Fibroblast of the aortic adventitia (primary cell): ENCODE measurements at places on chromosomes 6 and 20.

DNA sequence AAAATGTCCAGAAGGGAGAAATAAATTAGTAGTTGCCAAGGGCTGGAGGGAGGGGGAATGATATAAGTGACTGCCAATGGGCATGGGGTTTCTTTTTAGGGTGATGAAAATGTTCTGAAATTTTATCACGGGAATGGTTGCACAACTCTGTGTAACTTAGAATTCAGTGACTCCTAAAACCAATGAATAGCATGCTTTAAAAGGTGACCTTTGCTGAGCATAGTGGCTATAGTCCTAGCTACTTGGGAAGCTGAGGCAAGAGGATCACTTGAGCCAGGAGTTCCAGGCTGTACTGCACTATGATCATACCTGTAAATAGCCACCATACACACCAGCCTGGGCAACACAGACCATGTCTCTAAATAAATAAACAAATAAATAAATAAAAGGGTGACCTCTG lies 109.0 kb downstream of the ATG5 start:
- DNase-seq = peak; percentile 52

DNA sequence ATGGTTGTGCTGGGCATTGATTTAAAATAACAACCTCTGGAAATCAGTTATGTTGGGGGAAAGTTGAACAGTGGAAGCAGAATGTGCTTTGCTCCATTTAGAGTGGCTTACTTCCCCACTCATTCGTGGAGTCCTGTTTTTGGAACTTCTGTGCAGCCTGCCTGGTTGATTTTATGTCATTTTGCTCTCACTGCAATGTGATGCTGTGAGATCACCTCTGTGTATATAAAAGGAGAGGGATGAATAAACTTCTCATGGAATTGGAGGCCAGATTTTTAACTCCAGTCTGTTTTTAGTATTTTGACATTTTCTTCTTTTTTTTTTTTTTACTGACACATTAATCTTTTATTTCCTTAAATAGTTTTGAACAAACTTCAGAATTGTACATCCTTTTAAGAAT lies 139.0 kb downstream of the FNDC1 start:
- DNase-seq = no peak

DNA sequence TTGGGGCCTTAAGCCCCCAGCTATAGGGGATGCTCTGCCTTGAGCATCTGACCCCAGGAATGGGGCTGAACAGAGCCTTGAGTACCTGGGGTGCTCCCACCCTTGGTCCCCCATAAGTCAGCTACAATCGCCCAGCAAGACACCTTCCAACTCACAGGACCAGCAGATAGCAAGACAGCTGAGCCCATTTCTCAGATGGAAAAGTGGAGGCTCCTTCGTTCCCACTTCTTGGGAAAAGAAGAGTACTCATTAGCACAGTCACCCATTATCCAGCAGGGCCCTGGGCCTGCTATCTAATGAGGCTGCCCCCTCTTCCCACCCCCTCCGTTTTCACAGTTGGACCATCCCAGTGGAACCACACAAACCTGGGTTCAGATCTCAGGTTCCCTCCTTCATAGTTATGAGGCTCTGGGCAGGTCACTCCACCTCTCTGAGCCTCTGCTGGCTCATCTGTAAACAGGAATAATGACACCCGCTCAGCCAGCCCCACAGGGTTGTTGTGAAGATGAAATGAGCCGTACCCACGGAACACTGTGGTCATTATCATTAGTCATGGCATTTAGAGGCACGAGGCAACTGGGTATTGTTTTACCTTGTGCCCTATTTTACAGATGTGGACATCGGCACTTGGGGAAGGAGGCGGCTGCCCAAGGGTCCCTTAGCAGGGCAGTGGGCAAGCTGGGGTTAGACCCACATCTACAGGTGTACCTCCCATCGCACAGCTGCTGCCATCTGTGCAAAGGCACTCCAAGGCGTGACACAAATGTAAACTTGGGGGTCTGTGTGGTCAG lies 4.5 kb downstream of the LPIN3 start:
- no peak for DNase-seq

- no peak for DNase-seq
Observed at GRCh38 chr6:118135371-118135770, 228.3 kb downstream of the SLC35F1 start.

DNA sequence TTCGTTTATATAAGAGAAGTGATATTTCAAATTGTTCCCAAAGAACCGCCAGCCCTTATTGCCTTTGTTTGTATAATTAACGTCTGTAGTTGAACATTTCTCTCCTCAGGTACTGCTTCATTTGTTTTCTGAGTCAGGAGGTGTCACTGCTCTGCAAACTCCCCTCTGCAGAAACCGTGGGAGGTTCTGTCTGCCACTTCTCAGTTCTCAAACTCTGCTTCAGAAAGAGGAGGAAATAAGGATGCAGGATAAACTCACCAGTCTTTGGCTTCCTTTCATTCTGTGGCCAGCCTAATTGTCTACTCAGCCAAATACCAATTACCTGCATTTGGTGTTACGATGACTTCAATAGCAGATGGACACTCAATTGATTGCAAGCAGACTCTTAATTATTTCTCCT lies 149.8 kb downstream of the PAK5 start:
- DNase-seq = no peak

DNA sequence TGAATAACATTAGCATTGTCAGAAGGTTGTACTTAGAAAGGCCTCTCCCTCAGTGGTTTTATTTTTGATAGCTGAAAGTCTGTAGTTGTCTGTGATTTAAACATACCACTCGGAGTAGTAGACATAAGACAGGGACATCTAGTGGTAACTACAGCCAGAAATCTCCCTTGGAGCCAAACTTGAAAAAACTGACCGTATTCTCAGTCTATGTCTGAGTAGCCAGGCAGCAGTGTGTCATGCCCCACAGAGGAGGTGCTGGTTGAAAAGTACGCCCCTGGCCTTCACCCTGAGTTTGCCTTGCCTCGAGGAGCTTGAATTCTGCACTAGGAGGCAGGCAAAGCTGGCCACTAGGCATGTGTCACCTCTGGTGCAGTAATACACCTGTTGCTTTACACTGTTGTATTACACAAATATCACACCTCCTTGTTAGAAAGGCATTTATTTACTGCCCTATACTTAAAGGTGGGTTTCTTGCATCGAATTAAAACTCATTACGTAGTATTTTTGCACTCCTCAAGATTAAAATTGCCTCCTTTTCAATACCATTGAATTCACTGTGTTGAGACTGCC lies 20.8 kb downstream of the ZBTB2 start:
- DNase-seq = peak; percentile 58

GRCh38 chr6:14121936-14122344 lies 4.4 kb downstream of the CD83 start:
- DNase-seq = no peak

GRCh38 chr20:24129641-24130040 lies 141.1 kb upstream of the GGTLC1 start:
- DNase-seq = no peak

DNA sequence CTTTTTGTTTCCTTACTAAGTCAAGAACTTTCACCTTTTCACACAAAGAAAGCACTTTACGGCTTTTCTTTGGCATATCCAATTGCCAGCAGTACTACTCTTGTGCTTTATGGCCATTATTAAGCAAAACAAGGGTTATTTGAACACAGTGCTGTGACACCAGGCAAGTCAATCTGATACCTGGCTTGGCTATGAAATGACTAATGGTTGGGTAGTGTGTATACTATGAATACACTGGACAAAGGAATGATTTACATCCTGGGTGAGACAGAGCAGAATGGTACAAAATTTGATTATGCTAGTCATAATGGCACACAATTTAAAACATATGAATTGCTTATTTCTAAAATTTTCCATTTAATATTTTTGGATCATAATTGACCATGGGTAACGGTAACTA lies 22.1 kb upstream of the ADGRF1 start:
- no peak for DNase-seq

GRCh38 chr20:35342154-35342769 lies 50.0 kb upstream of the FAM83C start:
- DNase-seq = peak; percentile 23
